ENCODE measurements at places on chromosomes 4 and X.

DNA sequence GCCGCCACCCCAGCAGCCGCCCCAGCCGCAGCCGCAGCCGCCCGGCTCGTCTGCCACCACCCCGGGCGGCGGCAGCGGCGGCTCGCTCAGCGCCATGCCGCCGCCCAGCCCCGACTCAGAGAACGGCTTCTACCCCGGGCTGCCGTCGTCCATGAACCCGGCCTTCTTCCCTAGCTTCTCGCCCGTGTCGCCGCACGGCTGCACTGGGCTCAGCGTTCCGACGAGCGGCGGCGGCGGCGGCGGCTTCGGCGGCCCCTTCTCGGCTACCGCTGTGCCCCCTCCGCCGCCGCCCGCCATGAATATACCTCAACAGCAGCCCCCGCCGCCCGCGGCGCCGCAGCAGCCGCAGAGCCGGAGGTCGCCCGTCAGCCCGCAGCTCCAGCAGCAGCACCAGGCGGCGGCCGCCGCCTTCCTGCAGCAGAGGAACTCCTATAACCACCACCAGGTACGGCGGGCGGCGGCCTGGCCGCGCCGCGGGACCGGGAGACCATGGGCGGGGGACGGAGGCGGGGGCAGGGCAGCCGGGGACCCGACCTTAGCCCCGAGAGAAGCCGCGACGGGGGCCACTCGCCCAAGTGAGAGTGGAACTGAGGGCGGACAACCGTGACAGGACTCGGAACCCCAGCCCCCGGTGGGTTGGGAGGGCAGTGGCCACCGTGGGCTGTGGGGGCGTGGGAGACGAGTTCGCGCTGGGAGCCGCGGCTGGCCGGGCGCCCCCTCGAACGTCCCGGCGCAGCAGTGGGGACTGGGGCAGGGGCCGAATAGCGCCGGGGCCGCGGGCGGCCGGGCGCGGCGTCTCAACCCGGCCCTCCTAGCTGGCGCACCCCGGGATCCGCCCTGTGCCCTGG lies 1.8 kb downstream of the CPEB2 start:
- DNase-seq: no peak

DNA sequence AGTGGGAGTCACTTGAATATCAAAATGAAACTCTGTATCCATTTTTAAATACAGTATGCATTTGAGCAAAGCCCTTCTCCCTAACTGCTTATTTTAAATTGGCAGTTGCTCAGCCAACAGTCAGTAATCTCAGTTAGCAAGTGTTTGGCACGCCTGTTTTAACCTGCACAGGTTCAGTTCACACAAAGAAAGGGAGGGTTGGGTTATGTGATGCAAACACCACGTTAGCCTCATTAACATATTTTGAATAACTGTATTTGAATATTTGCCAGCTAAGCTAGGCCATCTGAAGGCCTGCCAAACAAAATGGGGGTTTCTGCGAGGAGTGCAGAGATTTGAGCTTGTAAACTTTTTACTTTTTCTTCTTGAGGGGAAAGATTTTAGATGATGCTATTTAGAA lies 19.8 kb downstream of the GAB1 start:
- DNase-seq: no peak

- DNase-seq: peak; percentile 37
Observed at GRCh38 chr4:87895964-87896621, 63.3 kb downstream of the MEPE start.

DNA sequence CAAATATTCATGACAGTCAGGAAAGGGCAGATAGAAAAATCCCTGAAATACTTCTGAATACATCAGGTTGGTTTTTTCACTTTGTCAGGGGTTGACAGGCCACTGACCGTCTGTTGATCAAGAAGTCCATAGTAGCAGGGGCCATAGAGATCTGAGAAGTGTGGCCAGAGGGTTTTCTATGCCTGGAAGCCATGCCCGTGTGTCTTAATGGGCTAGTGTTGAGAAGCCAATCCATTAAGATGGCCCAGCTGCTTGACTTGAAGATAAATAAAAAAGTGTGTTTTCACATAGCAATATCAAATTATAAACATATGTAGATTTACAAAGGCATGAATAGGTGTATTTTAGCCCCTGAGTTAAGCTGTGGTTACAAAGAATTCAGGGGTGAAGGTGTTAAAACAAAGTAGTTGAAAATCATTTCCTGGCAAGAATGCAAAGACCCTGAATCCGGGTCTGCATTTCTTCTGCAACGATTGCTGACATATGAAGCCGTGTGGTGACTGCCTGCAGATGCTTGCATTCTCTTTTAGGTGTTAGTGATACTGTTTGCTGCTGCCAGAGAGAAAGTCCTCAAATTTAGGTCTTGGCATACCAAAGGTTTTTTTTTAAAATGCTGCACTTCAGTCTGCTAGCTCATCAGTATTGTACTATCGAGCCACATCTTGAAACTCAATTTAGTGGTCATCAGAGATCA lies 9.3 kb upstream of the LIMCH1 start:
- DNase-seq: no peak

DNA sequence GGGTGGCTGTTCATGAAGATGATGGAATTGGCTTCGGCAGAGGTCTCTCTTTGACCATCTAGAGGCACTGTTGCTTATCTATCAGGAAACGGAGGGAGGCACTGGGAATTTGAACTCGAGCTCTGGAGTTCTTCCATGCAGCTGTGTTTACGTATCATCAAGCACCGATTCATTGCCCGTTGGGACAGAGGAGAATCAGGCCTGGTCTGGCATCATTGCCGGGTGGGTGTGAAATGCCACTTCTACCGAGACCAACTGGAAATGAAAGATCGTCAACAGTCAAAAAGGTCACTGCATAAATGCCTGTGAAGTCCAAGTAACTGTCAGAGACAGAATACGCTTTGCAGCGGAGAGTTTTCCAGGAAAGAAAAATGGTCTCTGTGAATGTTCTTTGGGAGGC lies 166.9 kb downstream of the ASMT start:
- DNase-seq: no peak

- DNase-seq: no peak
Observed at GRCh38 chrX:2228536-2228935, 272.2 kb downstream of the DHRSX start.

DNA sequence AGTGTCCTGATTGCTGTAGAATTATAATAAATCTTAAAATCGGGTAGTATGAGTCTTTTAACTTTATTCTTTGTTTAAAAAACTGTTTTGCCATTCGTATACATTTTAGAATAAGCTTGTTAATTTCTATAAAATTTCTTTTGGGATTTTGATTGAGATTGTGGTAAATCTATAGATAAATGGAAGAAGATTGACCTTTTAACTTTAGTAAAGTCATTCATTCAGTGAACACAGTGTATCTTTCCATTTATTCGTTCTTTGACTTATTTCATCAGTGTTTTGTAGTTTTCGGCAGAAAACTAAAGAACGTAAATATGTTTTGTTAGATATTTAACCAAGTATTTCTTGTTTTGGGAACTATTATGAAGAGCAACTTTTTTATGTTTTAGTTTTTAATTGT lies 38.9 kb downstream of the DRD5 start:
- DNase-seq: no peak

DNA sequence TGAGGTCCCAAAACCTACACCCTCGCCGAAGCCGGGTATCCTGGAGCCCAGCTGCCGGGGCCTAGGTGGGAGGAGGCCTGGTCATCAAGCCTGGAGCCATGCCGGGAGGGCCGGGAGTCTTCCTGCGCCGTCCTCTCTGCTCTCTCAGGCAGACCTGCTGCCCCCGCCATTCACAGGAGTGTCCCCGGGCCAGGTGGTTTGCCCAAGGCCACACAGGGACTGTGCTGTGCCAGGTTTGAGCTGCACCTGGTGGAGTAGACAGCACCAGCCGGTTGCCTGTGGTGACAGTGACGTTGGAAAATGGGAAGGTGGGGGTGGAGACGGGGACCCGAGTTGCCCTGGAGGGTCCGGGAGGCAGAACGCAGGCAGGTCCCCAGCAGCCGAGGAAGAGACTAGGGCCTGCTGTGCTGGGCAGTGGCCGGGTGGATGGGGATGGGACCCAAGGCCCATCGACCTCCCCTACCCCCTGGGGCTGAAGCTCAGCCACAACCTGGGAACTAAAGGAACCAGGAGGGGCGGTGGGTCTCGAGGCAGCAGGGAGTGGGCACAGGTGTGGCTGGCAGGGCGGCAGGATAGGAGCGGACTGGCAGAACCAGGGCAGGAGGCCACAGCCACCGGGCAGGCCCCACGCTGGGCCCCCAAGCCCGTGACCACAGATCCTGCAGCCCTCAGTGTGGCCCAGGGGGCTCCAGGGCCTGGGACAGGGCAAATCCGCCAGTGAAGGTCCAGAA lies 9.5 kb downstream of the DOK7 start:
- no peak for DNase-seq

- DNase-seq: peak; percentile 88
Observed at GRCh38 chr4:158020734-158021346, 152.0 kb downstream of the GASK1B start.

DNA sequence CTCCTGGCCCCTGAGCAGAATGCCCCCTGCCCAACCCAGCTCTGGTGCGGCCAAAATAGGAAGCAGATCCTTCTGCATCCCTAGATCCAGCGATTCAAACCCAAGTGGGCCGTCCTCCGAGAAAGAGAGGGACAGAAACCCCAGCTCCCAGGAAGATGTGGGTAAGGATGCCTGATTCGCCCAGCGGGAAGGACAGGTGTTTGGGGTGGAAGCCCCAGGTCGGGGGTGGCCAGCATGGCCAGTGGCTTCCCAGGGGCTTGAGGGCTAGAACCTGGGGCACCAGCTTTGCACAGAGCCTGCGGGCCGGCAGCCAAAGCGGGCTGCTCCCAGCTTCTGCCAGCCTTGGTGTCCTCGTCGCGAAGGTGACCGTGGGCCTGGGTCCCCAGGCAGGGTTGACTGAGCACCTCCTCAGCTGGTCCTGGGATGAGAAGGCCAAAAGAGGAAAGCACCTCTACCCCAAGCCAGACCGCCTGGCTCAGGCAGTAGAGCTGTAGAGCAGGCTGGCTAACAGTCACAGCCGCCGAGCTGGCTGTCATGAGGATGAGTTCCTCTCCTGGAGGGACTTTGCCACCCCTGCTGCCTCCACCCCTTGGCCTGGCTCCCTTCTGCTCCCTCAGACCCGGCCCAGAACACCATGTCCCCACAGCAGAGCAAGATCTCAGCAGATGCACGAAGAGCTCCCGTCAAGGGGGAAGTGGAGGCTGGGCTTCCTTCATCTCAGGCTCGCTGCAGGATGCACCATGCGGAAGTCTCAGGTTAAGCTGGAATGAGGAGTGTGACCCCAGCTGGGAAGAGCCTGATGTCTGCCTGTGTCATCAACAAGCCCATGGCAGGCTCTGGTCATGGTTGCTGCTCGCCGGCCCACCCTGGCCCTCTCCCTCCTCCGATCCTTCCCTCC lies 59.9 kb downstream of the CPZ start:
- no peak for DNase-seq

- DNase-seq: no peak
Observed at GRCh38 chrX:51954592-51954991, 61.2 kb downstream of the MAGED1 start.

DNA sequence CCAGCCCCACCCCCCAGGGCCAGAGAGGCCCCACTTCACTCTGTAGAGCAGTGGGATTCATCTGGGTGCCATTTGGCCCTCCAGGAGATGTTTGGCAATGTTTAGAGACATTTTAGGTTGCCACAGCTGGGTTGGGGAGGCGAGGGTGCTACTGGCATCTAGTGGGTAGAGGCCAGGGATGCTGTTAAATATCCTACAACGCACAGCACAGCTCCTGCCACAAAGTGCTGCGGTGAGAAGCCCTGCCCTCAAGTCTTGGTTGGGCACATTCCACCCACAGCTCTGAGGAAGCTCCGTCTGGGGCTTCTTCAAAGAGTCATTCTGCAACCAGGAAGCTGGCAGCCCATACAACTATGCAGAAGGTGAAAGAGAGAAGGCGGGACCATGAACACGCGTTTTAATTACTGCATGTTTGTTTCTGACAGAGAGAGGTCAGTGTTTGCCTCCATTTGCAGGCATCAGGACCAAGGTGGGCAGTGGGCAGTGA lies 48.1 kb upstream of the FAM9C start:
- no peak for DNase-seq

GRCh38 chr4:118921786-118922185 lies 33.1 kb downstream of the SYNPO2 start:
- DNase-seq: no peak

GRCh38 chrX:97367125-97367524 lies 483.4 kb downstream of the RPA4 start:
- no peak for DNase-seq

DNA sequence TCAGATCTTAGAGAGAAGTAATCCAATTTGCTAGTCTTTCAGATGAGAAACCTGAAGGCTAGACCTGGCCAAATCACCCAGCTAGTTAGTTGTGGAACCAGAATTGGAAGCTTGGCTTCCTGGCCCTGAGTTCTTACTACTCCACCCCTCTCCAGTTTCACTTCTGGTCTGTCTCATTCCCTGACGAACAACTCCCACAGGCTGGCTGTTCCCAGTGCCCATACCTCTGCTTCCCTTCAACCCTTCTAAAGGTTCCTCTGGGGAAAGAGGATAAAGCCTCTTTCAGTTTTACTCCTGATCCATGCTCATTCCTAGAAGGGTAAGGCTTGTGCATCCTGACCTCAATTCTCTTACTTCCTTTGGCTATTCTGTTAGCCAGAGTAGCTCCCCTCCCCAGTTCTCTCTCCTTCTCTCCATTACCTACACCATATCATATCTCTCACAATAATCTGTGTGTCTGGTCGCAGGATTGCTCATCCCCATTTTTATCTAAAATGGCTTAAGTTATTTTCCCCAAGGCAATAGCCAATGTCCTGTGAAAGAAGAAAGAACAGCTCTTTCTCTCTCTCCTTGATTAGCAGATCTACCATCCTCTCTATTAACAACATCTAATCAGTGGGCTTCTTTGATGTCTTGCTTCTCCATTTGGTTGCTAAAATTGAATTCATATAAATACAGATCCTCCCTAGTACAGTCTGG lies 155.0 kb upstream of the MAOA start:
- DNase-seq: no peak

- DNase-seq: no peak
Observed at GRCh38 chrX:75156531-75156945, 455 bp upstream of the ABCB7 start.

GRCh38 chrX:9503261-9503660 lies 38.4 kb downstream of the TBL1X start:
- no peak for DNase-seq

DNA sequence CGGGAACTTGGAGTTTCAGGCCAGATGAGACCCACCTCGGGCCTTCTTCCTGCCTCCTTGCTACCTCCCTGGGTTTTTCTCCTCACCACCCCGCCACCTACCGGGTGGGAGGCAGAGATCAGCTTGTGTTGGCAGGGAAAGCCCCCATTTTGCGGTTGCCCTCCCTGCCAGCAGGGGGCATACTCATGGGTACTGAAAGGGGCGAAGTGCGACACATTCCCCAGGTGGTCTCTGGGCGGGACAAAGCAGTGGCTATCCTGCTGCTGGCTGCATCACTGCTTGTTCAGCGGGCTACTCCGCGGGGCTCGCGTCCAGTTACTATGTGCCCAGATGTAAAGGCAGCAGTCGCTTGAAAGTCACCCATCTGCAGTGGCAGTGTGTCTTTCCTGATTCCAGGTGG lies 330.3 kb downstream of the PDHA2 start:
- no peak for DNase-seq

- no peak for DNase-seq
Observed at GRCh38 chr4:64598066-64598465, 188.8 kb upstream of the TECRL start.

- no peak for DNase-seq
Observed at GRCh38 chr4:28686618-28687017, 1826.0 kb downstream of the STIM2 start.

- no peak for DNase-seq
Observed at GRCh38 chrX:51215266-51215665, 117.4 kb upstream of the NUDT10 start.

Data from pulmonary artery endothelial cell (primary cell).